ENCODE measurements at places on chromosomes 4 and X.

DNA sequence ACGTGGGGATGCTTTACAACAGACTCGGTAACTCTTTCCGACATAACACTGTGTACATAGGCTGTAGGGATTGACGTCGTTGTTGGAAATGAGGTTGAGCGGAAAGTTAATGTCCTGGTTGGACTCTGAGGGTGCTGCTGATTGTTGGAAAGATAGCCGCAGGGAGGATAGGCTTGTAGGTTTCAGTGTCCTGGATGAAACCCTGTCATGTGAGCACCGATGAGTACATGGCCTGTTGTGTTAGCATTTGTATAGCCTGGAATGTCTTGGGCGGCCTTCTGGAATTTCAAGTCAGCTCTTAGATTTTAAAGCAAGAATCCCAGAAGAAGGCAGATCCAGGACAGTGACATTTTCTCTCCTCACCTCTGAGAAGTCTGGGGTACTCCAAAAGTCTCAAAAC, 63.3 kb downstream of the TBC1D14 start:
- no peak for DNase-seq

- DNase-seq, result no peak
Observed at GRCh38 chr4:89171176-89171805, 60.0 kb downstream of the TIGD2 start.

- no peak for DNase-seq
Observed at GRCh38 chr4:126241634-126242033, 926.9 kb downstream of the FAT4 start.

DNA sequence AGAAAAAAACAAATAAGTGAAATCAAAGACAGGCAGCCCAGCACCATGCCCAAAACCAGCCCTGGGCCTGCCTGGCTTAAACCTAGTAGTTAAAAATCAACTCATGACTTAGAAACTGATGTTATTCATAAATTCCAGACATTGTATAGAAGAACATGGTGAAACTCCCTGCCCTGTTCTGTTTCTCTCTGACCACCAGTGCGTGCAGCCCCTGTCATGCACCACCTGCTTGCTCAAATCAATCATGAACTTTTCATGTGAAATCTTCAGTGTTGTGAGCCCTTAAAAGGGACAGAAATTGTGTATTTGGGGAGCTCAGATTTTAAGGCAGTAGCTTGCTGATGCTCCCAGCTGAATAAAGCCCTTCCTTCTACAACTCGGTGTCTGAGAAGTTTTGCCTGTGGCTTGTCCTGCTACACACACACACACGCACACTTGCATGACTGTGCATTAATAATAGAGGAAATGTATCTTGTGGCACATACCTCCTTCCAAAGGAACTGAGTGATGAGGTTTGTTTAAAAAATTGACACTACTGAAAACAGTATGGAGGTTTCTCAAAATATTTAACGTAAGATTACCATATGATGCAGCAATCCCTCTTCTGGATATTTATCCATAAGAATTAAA, 39.2 kb upstream of the UGT2B7 start:
- DNase-seq, result no peak

GRCh38 chrX:10529344-10529743, 91.0 kb downstream of the MID1 start:
- DNase-seq, result no peak

- no peak for DNase-seq
Observed at GRCh38 chr4:7366180-7366945, 68.4 kb downstream of the PSAPL1 start.

GRCh38 chr4:175339100-175339707, 421.0 kb downstream of the ADAM29 start:
- DNase-seq, result no peak

GRCh38 chrX:72100824-72101351, 30.8 kb downstream of the RTL5 start:
- peak; percentile 71 for DNase-seq

DNA sequence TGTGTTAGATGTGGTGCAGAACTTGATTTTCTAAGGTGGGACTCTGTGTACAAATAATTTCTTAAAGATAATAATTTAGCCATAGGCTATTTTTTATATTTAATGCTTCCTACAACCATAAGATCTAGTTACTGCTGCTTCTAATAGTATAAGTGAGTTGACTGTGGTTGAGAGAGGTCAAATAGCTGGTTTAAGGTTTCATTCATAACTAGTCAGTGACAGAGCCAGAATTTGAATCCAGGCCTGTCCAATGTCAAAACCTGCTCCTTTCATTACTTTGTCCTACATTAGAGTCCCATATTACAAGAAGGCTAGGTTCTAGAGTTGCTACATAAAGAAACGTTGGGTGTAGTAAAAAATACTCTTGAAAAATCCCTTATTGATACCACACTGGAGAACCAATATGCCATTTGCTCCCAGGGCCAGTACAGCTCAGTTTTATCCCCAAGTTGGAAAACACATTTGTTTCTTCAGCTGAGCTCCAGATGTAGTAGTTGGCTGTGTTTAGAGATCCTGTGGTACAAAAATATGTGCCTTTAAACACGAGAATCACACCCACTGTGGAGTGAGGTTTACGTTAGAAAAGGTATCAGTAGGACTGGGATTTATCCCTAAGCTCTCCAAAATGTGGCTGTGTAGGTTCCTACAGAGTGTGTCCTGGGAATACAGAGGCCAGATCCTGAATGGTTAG, 84.3 kb downstream of the REPS2 start:
- DNase-seq, result no peak

DNA sequence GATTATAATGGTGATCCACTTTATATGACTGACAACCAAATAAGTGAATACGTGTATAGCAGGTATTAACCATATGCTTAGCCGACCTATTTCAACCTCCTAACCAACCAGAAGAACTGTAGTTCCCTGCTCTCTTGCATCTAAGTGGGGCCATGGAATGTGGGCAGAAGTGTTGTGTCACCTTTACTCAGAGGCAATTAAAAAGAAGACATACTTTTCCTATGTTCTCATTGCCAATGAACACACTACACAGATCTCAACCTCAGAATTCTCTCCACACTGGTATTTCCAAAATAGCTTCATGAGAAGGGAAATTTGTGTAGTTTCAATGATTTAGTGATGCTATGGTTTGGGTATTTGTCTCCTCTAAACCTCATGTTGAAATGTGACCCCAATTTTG, 3.2 kb upstream of the NFKB1 start:
- DNase-seq, result no peak

DNA sequence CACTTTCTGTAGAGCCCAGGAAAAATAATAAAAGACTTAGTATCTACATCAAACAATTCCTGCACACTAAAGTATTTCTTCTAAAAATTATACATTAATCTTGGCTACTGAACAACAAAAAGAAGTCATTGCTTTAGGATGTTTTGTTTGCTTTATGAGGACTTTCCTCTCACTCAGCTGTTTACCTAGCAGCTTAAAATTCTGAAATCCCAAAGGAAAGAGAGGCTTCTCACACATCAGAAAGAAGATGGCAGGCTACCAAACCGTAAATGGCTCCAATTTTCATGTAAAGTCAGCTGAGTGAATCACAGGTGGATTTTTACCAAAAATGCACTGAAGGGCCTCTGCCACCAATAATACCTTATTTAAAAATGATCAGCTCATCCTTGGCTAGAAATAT, 9.0 kb upstream of the TRPC3 start:
- no peak for DNase-seq

- DNase-seq, result no peak
Observed at GRCh38 chr4:167185465-167185864, 48.8 kb downstream of the SPOCK3 start.

DNA sequence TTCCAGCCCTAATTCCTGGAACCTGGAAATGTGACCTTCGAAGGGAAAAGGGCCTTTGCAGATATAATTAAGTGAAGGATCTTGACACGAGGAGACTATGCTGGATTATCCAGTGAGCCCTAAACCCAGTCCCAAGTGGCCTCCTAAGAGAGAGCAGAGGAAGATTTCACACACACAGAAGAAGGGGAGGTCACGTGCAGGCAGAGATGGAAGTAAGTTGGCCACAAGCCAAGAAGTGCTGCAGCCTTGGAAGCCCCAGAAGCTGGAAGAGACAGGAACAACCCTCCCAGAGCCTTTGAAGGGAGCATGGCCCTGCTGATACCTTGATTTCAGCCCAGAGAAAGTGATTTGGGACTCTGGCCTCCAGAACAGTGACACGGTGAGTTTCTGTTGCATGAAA, 51.9 kb downstream of the EVC2 start:
- DNase-seq, result no peak

- no peak for DNase-seq
Observed at GRCh38 chr4:7190691-7191545, 1.4 kb upstream of the SORCS2 start.

- no peak for DNase-seq
Observed at GRCh38 chrX:25433307-25433706, 417.5 kb upstream of the ARX start.

DNA sequence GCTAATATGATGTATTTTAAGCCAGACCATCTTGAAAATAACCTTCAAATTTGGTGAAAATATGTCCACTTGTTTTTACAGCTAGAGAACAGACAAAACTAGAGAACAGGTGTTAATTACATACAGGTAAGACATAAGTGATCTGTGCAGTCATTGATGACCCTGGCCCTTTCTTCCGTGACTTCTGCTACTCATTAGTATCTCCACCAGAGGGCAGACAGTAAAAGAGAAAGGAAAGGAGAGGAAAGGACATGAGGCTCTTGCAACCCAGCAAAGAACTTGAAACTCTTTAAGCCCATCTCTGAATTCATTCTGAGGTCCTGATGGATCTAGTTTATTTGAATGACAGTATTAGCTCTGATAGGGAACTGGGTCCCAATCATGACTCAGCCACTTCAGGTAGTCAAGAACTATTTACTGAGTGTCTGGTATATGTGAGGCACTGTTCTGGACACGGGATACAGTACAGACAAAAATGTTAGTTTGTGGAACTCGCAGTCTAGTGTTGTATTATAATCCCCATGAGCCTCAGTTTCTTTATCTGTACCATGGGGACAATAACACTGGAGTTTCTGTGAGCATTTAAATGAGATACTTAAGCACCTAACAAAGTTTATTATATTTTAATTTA, 121.0 kb upstream of the TEX13D start:
- peak; percentile 3 for DNase-seq

DNA sequence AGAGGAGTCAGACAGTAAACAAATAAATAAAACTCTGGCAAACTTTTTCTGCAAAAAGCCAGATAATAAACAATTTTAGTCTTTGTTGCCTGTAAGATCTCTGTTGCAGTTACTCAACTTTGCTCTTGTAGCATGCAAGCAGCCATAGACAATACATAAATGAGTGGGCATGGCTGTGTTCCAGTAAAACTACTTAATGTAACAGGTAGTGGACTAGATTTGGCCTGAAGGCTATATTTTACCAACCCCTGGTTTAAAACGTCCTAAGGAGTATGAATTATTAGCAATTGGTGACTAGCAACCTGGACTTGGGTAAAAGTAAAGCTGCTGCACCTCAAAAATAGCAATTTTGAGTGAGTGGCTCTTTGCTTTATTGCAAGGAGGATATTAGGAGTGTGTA, 30.9 kb downstream of the SLAIN2 start:
- DNase-seq, result no peak

DNA sequence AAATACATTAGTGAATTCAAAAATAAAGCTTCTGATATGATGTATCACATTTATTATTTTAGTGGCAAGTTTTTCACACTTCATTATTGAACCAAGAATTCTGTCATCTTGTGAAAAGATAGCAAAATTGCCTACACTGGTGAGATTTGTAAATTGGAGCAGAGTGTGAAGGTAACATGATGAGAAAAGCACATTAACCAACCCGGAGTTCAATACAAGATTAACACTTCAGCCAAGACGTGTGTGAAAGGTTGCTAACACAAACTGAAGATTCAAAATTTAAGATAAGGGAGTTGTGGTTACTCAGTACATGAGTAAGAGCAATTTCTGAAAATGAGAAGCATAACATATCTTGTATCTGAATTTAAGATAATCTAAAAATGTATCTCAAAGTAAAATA, 346.7 kb downstream of the PDHA2 start:
- no peak for DNase-seq

DNA sequence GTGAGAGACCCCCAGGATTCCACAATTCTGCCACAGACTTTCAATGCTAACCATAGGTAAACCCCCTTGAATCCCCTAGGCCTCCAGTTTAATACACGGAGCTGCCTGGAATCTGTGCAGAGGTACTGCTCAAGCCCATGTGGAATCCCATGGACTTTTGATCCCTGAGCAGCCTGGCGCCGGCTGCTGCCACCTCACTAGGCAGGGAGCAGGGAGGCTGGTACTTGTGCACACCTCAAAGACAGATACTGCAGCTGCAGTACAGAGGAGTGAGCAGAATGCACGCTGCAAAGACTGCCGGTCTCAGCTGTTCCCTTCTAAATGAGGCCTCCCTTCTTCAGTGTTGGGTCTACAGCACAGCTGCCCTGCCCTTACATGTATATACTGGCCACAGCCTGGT, 79.4 kb downstream of the RPS6KA6 start:
- no peak for DNase-seq

DNA sequence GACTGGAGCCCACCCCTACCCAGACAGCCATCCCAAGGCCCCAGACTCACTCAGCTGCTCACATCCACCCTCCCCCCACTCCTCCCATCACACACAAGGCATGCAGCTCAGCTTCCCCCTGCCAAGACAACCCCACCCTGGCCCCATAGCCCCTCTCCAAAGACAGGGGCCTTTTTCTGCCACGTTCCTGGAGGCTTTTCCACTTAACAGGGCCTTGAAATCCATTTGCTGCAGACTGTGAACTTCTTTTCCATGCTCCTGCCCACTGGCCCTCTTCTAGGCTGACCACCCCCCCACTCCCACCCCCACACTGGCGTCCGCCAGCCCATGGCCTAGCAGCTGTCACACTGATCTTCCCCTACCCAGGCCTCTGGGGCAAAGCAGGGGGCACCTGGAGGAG, 76.0 kb downstream of the PJA1 start:
- DNase-seq, result no peak

- DNase-seq, result no peak
Observed at GRCh38 chrX:17036171-17036961, 89.9 kb downstream of the REPS2 start.

GRCh38 chrX:136909706-136910564, 29.4 kb upstream of the RBMX start:
- peak; percentile 51 for DNase-seq

DNA sequence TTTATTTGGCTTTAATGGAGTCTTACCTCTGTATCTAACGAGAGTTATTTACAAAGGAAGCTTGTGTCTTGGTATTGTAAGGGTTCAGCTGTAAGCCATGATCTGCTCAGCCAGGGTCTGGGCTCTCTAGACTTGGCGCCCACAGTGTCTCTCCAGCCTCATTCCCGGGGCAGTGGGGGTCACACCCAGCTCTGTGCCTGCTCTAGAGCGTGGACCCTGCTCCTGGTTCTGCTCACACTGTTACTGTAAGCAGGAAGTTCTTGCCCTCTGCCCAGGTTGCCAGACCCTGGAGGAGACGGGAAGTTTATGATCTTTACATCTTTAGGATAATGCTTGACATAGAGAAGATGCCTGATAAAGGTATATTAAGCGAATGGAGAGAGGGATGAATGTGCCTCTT, 235.7 kb downstream of the PTTG2 start:
- DNase-seq, result no peak

DNA sequence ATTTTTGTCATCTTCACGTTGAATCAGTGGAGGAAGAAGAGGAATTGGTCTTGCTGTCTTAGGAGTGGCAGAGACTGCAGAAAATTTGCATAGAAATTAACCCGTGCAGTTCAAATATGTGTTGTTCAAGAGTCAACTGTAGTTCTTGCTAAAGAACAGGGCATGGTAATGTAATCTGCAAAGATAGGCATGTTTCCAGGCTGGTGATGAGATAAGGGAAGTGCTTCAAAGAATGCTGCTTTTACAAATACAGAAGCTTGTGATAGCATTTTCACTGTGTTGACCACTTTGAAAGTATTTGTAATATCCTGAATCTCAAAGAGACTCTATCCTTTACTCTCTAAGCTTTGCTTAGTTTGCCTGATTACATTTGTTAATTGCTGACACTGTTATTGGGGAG, 60.1 kb downstream of the PRRG1 start:
- no peak for DNase-seq

All from activated T-helper 1 cell treated with anti-CD3 and anti-CD28 coated beads, Interleukin-12 subunit alpha, Interleukin-12 subunit beta, Interleukin-2, Interleukin-4 antibody, amounts not matched to agents 30 ng/mL and 10 ng/mL and 1 ng/mL, durations not matched to agents 14 hours and 24 hours and 36 hours (primary cell).